Activated effector memory CD4-positive, alpha-beta T cell treated with Interleukin-2 at 50 U/mL for 16 hours (primary cell): ENCODE measurements at places on chromosomes 2 and 18.
A peak's percentile ranks its signal among the peaks of the same experiment; 100 is the strongest.

DNA sequence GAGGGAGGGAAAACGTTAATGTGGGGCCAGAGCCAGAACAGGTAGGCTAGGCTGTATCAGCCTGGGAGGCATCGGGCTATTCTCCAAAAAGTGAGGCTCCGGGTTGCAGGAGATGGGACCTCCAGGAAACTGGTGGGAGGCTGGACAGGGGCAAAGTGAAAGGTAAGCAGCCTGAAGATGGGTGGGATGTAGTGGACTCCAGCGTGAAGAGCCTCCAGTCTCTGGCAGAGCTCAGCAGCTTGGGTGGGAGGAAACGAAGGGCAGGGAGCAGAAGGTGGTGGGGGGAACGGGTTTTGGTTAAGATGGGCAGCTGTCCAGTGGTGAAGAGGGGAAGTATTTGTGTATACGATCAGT, 3.1 kb upstream of the EMX1 start:
- DNase-seq, result no peak

GRCh38 chr2:237603718-237604362, 13.3 kb upstream of the RAB17 start:
- DNase-seq, result peak; percentile 37

- DNase-seq, result no peak
Measured at GRCh38 chr2:88099798-88100488, 27.9 kb downstream of the FABP1 start.

DNA sequence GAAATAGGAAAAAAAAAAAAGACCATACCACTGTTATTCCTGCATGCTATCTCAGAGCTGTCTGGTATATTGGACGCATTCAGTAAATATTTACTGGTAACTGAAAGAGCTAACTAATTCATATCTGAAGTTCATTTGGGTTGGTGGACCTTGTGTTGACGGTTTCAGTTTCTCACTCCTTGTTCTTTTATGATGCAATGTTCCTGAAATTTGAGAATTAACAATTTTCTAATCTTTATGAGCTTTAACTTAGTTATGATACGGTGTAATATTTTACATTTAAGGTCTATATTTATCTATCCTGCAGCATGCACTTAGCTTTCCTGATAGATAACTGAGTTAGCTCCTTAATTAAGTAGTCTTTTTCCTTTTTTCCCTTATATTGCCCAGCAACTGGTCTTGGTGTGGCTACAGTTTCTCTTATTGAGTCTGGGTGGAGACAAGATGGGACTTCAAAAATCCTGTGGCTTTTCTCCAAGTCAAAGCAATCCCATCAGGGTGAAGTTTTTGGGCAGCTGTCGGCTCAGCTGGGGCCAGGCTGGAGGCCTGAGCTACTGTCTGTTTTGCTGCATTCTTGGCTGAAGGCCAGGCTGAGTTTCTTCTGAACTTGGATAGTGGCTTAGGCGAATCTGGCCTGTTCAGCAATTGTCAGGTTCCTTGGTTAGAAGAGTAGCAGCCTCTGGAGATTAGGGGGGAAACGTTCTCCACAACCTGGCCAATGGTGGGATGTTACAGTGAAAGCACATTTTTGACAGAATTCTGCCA, 78.4 kb upstream of the MEX3C start:
- DNase-seq, result no peak

DNA sequence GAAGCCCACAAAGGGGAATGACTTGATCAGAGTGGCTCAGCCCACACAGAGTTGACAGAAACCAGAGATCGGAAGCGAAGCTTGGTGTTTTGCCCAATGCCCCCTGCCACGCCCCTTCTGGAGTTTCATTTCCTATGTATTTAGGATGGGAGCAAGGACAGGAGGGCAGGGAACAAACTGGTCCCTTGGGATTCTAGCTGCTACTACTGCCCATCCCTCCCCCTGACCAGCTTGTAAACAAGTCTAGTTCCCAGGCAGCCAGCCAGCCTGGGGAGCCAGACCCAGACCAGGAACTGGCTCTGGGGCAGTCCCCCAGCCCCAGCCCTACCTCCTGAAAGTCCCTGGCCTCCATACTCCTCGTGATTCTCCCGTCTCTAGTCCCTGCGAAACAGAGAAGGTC, 8.3 kb downstream of the WNT6 start:
- no peak for DNase-seq

- no peak for DNase-seq
Measured at GRCh38 chr18:48742706-48743475, 204.1 kb downstream of the CTIF start.

GRCh38 chr18:68024716-68025115, 508.2 kb upstream of the DSEL start:
- DNase-seq, result no peak

GRCh38 chr2:129296806-129297205, 682.7 kb upstream of the RAB6C start:
- no peak for DNase-seq
